ENCODE measurements at places on chromosomes 4 and X. TPM values are rescaled to one million over a fixed set of nuclear protein-coding genes. Genes with fewer than 3 reads are reported as not detected.

The MAGEA8 gene
- not detected for total RNA-seq

- DNase-seq: no peak
These were observed 28.5 kb upstream of the WNK3 start for GRCh38 chrX:54386314-54386713.

- DNase-seq: no peak
These were observed 298.0 kb upstream of the FAT1 start for GRCh38 chr4:187021436-187022205.

DNA sequence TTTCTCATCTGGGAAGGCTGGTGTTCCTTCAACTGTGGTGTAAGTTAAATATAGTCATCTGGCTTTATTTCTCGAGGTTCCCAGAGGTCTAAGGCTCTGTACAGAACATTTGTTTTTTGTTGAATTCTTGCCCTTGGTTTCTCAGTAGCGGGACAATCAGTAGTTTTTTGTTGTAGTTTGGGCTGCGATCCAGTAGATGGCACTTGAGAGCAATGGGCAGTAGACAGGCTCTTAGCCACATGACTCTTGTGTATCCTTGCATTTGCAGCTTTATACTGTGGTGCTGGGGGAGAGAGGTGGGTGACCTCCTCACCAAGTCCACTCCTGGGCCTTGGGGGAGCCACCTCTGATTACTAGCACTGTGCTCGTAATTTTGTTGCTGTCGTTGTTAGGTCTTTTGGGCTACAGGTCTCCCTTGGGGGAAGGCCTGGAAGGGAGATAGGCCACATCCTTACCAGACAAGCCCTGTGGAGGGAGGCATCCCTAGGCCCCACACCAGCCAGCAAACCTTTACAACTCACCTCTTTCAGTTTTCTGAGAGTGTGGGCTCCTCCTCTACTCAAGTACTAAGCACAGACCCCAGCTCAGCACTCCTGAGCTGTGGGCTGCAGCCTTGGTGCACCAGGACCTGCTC lies 8.1 kb downstream of the ETDB start:
- no peak for DNase-seq

The MAGEB2 gene
- not detected for total RNA-seq
